ENCODE measurements at places on chromosomes 3 and 15.

GRCh38 chr3:132247211-132247610, 70.0 kb upstream of the ACP3 start:
- DNase-seq, result no peak

GRCh38 chr3:156606729-156607128, 51.8 kb upstream of the SSR3 start:
- DNase-seq, result no peak

- no peak for DNase-seq
Observed at GRCh38 chr3:127620637-127621375, 8.2 kb upstream of the PODXL2 start.

DNA sequence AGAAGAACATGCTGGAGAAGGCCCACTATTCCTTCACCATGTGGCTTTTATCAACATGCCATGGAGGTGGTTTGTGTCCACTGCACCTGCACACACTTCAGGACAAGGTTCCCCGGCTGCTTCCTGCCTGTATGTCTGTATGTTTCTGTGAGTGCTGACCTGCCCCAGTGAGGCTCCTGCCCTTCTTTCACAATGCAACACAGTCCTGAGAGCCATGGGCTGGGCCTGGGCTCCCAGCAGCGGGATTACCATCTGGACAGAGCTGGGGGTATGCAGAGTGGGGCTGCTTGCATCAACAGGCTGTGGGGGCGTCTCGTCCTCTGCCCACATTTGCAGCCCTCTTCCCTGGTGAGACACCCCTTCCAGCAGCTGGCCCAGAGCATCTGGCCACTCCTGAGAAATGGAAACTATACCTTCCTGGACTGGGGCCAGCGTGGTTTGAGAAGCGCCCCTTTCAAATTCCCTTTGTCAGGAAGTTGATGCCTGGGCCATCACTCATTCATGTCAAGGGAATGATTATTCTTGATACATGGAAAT, 29.3 kb upstream of the C15orf39 start:
- DNase-seq, result no peak

DNA sequence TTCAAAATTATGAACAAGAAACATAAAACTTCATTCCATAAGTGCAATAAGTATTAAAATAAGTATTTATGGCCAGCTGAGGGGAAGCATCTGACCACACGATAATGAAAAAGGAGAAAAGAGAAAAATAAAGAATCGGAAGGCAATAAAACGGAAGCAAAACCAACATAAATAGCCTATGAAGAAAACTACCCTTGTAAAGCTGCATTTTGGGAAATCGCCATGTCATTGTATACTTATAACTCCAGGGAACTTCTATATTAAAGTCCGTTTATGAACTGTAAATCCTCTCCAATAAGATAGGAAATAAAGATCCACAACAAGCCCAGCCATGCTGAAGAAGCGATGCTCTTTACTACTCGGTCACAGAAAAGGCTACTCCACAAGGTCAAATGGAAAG, 47.7 kb downstream of the MORC1 start:
- no peak for DNase-seq

DNA sequence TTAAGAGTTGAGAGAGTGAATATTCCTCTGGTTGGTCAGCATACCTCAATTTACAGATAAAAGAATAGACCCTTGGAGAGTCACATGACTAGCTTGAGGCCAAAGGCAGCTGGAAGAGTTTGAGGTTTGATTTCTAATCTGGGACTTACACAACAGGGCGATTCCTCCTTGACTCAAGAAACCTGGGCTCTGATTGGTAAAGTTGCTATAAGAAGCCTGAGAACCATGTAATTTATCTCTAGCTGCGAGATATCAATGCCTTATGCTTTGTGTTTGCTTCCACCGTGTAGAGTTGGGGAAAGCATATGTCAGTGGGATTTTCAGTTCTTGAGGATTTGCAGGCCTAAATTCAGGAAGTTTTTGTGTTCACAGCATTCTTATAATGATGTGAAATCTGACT, 206.0 kb downstream of the KLHL25 start:
- DNase-seq, result no peak

- no peak for DNase-seq
Observed at GRCh38 chr15:101568309-101568708, 78.8 kb upstream of the PCSK6 start.

- no peak for DNase-seq
Observed at GRCh38 chr3:114550165-114550564, 256.3 kb downstream of the TIGIT start.

DNA sequence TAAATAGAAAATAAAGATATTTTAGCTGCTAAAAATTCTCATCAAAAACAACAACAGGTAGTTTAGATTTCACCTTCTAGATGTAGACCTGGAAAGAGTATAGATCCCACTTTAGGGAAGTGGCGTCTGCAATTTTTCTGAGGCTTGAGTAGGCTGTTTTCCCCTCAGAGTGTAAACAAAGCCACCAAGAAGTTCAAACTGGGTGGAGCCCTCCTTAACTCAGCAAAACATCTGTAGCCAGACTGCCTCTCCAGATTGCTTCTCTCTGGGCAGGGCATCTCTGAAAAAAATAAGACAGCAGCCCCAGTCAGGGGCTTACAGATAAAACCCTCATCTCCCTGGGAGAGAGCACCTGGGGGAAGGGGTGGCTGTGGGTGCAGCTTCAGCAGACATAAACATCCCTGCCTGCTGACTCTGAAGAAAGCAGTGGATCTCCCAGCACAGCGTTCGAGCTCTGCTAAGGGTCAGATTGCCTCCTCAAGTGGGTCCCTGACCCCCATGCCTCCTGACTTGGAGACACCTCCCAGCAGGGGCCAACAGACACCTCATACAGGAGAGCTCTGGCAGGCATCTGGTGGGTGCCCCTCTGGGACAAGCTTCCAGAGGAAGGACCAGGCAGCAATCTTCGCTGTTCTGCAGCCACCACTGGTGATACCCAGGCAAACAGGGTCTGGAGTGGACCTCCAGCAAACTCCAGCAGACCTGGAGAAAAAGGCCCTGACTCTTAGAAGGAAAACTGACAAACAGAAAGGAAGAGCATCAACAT, 259.6 kb downstream of the STXBP5L start:
- DNase-seq, result no peak

GRCh38 chr3:182967218-182968204, 12.8 kb downstream of the DCUN1D1 start:
- DNase-seq, result no peak

GRCh38 chr3:120568598-120568997, 27.5 kb upstream of the NDUFB4 start:
- DNase-seq, result no peak

GRCh38 chr15:65323071-65323511, 18.6 kb downstream of the RNU5B-1 start:
- DNase-seq, result no peak

DNA sequence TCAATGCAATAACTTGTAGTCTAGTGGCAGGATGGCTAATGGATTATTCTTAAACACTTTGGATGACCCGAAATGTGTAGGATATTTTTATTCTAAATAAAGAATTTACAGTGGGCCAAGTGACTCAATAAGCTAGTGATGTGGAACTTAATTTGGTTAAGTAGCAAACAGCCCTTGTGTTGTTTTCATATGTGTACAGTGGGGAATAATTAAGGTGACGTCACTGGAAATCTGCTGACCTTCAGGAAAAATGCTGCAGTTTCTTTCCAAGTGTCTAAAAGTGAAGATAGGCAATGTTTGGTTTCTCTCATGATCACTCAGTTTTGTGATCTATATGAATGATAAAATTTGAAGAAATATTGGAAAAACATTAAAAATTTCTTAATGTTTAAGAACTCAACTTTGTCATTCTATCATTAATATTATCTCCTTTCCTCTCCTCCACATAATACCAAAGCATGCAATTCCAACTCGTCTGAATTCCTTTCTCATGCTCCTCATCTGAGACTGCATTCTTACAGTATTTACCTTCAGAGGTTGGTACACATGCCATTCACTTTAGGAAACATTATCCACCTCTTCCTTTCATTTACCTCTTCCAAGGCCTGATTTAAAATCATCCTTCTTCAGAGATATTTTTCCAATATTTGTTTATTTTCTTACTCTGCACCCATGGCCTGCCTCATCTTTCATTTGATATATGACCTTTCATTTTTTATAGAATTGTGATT, 414.6 kb upstream of the ARPP21 start:
- no peak for DNase-seq

DNA sequence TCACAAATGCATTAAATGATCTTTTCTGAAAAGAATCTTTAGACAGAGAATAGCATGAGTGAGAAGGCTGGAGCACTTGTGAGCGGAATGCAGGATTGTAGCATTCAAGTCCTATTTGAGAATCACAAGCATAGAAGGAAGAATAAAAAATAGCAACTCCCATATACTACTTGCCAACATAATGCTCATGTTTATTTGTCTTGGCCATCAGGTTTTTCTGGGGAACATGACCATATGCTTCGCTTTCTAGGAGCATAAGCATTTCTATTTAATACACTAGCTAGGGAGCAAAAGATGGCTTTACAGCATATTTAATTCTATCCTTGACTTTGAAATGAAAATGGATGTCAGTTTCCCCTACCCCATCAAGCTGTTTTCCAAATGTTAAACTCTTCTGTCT, 170.3 kb upstream of the MITF start:
- DNase-seq, result no peak

- no peak for DNase-seq
Observed at GRCh38 chr3:115420086-115420485, 203.2 kb upstream of the GAP43 start.

DNA sequence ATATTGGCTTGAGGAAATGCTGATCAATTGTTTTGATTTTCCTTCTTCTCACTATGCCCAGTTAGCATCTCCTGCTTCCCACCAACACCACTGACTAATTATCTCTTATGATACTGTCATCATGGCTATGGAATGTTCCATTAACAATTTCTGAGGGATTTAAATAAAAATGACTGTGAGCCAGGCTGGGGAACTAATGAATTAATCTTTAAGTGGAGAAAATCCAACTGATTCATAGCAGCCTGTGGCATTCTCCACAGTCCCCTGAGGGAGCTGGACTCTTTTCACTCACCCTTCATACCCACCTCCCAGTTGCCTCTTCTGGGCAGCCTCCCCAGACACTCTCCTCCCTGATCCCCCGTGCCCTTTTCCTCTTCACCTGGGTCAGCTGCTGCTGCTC, 353.6 kb downstream of the CLSTN2 start:
- no peak for DNase-seq

DNA sequence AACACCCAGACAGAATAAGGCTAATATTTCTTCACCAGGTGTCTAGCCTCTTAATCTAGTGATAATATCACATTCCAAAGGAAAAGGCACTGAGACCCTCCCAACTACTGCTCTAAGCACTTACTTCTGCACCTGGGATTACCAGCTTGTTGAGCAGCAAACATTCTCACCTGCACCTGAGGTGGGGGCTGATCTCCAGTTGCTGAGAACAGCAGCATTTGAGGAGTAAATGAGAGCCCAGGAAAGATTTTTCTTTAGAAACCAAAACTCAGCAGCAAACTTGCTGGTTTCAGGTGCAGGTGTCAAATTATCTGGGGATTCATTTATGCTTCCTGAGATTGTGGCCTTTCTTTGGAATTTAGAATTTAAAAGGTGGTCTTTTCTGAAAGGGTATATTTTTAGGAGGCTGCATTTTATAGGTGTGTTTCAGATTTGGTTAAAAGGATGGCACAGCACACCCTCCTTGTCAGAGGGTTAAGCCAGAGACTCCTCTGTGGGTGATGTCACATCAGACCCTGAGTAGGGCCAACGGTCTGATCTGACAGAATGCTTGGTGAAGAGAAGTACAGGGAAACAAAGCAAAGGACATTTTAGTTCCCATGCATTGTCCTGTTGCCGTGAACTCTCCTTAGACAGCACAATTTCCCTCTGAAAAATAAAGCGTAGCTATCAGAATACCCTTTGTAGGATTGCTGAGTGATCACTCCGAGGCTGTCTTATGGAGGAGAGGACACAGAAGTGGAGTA, 411.0 kb upstream of the ATP11B start:
- no peak for DNase-seq

GRCh38 chr3:31945738-31946052, 35.4 kb downstream of the OSBPL10 start:
- no peak for DNase-seq

GRCh38 chr3:188486126-188486525, 332.2 kb downstream of the LPP start:
- DNase-seq, result no peak

GRCh38 chr3:115146032-115146417, 1.1 kb downstream of the ZBTB20 start:
- DNase-seq, result peak; percentile 50

GRCh38 chr3:141151439-141151838, 80.2 kb upstream of the PXYLP1 start:
- DNase-seq, result no peak

GRCh38 chr3:110928016-110928662, 143.5 kb upstream of the NECTIN3 start:
- DNase-seq, result no peak

GRCh38 chr15:27872355-27872754, 226.8 kb downstream of the OCA2 start:
- no peak for DNase-seq

DNA sequence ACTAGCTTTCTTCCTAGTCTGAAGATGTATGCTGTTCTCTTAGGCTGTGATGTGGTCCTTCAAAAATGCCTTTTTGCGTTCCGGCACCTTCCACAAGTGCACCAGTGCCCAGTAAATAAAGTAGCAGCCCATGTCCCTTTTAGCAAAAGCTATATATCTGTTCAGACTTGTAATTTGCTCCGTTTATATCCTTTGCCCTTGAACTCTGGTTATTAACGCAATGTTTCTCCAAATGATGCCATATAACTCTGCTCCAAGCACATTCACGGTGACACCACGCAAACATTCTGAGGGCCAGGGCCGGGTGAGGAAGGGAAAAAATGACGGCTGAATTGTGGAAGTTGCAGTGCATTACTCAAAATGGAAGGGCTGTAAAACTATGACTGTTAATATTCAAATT, 1001.1 kb upstream of the NR2F2 start:
- no peak for DNase-seq

GRCh38 chr3:196227121-196227561, 10.8 kb downstream of the SLC51A start:
- DNase-seq, result no peak

DNA sequence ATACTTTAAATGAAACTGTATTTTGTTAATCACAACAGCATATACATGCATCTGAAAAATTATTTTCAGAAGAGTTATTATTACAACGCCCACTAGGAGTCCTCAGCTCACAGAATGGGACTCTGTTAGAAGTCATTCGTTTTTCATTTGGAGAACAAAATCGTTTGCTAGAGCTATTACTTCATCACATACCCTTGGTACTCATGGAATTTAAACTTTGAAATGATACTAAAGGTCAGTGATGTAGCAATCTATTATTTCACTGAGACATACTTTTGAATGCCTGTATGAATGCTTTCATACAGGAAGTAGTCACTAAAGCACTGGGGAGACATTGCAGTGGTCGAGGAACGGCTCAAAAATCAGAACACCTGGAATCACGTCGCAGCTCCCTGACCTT, 198.1 kb downstream of the MBNL1 start:
- no peak for DNase-seq

- DNase-seq, result no peak
Observed at GRCh38 chr15:33322091-33322490, 11.3 kb downstream of the RYR3 start.

- peak; percentile 27 for DNase-seq
Observed at GRCh38 chr15:89399238-89400115, 64.9 kb upstream of the POLG start.

GRCh38 chr3:110521019-110521418, 550.6 kb upstream of the NECTIN3 start:
- DNase-seq, result no peak

GRCh38 chr3:169297214-169297613, 366.3 kb downstream of the MECOM start:
- DNase-seq, result no peak

- no peak for DNase-seq
Observed at GRCh38 chr15:100220058-100220768, 121.6 kb downstream of the ADAMTS17 start.
